C1 segment of cervical spinal cord (tissue), 14 donors: ENCODE measurements at places on chromosomes 7 and 10.

DNA sequence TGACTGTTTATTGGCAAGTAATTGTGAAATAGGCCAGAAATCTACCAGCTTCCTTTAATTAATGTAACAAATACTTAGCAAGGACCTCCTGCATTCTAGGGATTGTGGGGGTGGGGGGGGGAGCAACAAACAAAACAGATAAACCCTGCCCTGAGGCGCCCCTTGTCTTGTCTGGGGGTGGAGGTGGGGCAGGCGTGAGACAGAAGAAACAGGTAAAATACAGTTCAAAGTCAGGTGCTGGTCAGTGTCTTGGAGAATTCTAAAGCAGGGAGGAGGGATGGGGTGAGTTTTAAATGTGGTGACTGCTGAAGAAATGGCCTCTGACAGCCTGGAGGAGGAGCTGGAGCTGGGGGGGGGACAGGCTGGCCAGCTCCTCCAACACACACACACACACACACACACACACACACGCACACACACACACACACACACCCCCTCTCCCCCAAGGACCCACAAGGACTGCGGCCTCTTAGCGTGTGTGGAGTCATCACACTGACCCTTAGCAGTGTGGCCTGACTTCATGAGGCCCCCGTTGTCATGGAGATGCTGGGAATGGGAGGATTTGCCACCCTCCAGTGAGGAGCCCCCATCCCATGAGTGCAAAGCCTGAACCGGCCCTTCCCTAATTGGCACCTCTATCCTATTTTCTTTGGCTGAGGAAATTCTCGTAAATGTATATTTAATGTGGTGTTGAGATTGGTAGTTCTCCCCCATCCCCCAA is 190.4 kb downstream of the MGMT start:
- no peak for DNase-seq

DNA sequence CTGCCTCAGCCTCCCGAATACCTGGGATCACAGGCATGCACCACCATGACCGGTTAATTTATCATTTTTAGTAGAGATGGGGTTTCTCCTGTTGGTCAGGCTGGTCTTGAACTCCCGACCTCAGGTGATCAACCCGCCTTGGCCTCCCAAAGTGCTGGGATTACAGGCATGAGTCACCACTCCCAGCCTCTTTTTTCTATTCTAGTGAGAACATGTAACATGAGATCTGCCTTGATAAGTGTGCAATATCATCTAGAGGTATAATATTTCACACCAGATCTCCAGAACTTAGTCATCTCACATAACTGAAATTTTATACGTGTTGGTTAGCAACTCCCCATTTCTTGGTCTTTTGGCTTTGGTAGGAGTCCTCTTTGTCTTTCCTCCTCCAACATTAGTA is 656.9 kb downstream of the CNTNAP2 start:
- DNase-seq = no peak

DNA sequence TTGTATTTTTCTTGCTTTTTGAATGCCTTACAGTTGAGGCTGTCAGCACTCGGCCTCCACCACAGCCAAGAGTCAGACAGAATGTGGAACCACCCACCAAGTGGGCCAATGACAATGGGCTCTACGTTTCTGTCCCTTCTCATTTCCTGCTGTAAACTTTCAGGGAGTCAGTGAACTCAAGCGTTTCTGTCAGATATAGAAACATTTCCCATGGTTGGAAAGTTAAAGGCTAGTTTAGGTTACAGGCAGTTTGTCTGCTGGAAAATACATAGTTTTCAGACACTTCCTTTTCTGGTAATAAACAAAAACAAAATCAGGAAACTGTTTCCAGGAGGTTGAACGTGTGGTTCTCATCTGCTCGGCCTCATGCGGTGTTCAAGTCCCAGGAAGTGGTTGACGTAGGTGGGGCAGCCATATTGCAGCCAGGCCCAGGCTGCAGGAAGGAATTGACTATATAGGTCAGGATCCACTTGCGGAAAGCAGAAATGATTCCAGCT is 245.1 kb downstream of the CAMK1D start:
- DNase-seq = no peak

DNA sequence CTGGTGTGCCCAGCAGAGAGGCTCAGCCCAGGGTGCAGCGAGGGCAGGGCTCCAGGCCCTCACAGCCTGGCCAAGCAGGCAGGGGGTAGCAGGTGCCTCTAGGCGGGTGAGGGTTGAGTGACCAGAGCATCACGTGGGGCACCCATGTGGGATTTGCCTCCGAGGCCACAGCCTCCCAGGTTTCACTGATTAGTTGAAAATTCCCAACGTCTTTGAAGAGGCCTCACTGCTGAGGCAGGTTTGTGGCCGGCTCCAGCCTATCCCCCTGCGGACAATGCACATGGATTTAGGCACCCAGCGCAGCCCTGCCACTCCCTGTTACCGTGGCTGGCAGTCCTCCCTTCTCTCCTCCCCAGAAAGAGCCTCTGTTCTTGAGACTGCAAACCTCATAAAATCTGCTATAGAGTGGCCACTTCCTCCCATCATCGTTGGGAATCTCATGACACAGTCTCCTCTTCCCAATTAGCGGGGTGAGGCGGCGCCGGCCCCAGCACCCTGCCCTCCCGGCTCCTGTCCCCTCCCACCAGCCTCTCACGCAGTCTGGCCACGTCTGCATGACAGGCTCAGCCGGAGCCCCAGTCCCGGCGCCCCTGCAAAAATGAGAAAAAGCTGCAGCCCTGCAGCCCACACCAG is 10.8 kb downstream of the MYL10 start:
- no peak for DNase-seq

DNA sequence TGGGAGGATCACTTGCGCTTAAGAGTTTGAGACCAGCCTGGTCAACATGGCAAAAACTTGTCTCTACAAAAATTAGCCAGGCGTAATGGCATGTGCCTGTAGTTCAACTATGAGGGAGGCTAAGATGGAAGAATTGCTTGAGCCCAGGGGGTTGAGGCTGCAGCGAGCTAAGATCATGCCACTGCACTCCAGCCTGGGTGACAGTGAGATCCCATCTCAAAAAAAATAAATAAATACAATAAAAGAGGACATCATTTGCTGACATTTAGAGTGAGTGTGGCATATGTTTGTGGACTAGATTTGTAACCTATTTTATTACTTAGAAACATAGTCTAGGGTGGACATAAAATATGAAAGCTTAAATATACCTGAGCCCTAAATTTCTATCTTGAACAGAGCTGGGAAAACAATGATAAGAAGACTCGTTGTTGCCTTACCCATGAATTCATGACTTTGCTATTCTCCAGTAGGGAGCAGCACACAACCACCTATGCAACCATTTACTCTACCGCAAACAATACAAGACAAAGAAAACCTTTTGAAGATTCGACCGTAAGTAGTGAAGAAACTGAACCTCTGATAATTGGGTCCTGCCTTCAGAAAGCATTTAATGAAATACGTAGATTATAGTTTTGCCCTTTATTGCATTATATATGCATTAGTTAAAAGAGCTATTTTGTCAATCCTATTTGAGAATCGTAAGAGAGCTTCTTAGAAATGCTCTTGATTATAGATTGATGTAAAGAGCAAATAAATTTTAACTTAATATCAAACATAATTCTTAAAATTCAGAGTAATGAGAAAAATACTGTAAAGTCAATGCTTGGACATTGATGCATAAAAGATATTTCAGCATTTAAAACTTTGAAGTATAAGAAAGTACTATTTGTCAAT is 83.5 kb downstream of the GNAT3 start:
- no peak for DNase-seq

GRCh38 chr7:81956520-81956919 is 186.7 kb upstream of the HGF start:
- DNase-seq = no peak

GRCh38 chr10:82759050-82759449 is 884.1 kb downstream of the NRG3 start:
- DNase-seq = no peak

GRCh38 chr7:106126170-106126938 is 14.2 kb upstream of the SYPL1 start:
- no peak for DNase-seq

GRCh38 chr10:112393341-112393740 is 19.4 kb downstream of the ACSL5 start:
- DNase-seq = no peak

- no peak for DNase-seq
Observed at GRCh38 chr7:47345857-47346298, 236.0 kb downstream of the TNS3 start.

GRCh38 chr7:111050875-111051416 is 40.0 kb upstream of the LRRN3 start:
- DNase-seq = no peak

- DNase-seq = no peak
Observed at GRCh38 chr10:16965740-16966447, 148.7 kb upstream of the RSU1 start.

GRCh38 chr7:115805458-115805857 is 225.1 kb downstream of the TFEC start:
- no peak for DNase-seq

GRCh38 chr7:139294951-139295575 is 46.1 kb upstream of the FMC1 start:
- no peak for DNase-seq

DNA sequence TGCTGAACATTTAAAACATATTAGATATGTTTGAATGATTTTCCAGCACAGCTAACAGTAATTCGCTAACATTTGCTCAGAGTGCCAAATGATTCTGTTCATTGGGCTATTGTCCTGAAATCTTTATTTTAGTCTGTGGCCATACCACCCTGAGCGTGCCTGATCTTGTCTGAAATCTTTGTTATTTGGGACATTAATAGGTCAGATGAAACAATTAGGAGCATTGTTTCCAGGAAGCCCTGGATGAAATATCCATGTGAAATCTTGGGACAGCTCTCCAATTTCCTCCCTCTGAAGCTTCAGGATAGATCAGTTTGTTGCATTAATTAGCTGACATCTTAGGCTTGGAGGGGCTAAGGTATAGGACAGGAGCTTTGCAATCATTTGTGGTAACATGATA is 512.0 kb downstream of the KIF20B start:
- no peak for DNase-seq

DNA sequence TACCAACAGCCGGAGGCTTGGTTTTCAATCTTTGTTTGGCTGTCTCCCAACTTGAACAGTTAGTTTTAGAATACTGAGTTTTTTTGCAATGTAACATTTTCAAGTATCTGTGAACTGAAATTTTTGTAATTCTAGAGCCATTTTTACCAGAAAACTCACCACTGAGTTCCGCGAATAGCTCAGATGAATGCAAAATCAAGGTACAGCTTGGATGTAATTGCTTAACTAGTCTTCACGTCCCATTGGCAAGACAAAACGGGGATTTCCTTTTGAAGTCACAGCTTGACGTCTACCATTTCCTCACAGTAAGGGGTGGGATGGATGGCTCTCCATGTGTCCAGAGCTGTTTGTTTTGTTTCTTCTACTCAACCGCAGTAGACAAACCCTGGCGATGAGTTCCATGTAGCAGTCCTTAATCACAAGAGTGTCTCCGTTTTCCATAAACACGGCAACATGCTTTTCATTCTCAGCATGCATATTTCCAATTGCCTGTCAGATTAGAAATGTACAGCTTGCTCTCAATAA is 55.8 kb upstream of the FGFR2 start:
- DNase-seq = no peak

DNA sequence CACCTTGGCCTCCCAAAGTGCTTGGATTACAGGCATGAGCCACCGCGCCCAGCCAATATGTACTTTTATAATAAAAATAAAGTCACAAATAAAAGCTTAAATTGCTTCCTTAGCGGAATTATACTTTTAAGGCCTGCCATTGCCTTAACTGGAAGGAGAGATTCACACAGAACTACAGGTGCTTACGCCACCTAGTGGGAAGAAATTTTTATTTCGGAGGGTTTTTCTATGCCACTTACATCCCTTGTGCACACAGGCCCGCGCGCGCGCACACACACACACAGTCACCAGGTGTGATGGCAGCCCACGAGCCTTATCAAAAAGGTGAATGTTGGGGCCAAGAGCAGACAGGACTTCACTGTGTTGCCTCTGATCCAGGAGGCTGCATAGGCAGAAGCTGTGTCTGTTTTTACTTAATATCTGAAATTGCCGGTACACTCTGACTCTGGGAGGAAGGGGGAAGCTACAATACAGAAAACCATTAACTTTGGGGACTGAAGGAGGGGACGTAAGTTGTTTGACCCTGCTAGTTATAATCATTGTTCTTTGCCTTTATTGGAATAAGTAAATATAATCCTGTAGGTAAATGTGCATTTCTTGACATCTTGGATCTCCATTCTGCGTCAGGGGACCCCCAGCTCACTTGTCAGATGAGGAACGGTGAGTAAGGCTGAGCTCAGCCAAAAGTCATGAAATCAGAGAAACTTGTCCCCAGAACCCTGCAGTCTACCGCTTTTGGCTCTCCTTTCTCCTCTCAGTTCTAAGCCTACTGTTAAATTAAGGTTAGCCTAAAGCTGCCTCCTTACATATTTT is 87.1 kb downstream of the SLC16A9 start:
- no peak for DNase-seq

DNA sequence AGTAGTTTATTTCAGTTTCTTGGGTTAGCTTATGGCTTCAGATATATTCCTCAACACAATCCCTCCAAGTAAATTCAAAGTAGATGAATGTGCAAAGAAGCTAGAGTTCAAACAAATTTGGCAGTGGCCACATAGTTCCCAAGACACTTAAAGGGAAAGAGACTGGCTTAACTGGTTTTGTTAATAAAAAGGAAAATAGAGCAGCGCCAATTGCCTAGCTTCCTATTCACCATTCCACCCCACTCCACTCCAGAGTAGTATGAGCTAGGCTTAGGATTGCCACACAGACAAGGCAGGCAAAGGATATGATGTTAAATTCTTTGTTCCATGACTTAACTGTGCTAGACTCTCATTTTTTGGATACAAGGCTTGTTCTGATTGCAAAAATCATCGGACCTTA is 2.0 kb downstream of the XRCC2 start:
- no peak for DNase-seq

DNA sequence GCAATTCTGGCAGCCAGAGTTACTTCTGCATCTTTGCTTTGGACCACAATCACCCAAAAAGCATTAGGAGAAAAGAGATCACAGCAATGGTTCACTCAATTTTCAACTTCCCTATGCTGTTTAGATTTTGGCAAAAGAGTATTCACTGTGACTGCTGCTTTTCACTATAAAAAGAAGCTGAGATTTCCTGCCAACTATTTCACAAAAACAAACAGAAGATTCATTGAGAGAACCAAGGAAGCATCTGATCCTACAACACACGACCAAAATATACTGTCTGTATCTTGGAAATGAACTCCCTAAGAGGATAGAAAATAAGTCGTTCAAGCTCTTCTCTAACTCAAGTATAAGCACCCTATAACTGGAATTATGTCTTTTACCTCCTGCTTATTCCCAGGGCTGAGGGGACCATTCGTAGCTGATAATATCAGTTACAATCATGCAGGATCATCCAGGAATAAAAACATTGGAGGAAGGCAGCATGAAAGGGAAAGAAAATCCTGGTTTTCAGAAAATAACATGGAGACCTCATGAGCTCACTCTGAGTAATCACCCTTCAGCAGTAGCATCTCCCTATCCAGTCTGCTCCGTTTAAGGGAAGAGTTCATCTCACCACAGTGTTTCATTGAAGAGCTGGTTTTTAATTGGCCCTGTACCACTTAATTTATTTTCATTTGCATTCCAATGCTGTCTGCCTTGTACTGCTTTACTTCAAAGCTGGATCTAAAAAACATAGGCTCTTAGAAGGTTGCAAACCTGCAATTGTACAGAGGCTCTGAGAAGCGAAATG is 256.2 kb downstream of the PAXIP1 start:
- DNase-seq = no peak
